Mesendoderm (in vitro differentiated cells): ENCODE measurements at places on chromosomes 12 and 14.

DNA sequence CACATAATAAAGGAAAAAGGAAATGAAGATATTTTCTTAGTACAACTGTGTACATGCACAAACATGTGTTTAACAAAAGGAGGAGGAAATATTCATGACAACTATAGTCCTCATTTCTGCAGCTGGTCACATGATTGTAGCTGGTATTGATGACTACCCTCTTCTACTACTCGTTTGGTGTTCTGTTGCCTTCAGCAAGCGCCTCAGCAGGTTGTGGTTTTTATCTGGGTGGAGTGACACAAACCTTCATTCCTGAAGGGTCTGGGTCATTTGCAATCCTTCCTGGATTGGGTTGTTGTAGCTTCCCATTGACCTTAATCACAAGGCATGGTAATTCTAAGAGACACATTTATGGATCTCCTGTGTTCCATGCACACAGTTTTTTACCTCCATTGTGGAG, 1009.9 kb upstream of the USP15 start:
- no peak for DNase-seq

- peak; percentile 2 for DNase-seq
Observed at GRCh38 chr14:81766321-81766915, 232.8 kb upstream of the SEL1L start.

DNA sequence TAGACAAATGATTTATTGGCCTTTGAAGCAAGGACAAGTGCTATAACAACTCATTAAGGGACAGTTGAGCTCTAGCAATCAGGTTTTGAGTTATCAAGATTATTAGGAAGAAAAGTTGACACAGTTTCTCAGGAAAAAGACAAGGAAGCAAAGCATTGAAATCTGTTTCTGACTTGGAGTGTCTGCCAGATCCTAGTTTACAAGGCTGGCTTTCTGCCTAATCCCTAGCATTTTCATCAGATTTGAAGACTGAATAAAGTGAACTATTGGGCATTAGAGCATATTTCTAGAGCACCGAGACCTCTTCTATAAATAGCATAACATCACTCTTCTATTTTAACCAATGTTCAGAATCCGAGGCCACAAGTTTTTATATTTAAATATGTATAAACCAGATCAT, 7.0 kb downstream of the SYT1 start:
- no peak for DNase-seq

DNA sequence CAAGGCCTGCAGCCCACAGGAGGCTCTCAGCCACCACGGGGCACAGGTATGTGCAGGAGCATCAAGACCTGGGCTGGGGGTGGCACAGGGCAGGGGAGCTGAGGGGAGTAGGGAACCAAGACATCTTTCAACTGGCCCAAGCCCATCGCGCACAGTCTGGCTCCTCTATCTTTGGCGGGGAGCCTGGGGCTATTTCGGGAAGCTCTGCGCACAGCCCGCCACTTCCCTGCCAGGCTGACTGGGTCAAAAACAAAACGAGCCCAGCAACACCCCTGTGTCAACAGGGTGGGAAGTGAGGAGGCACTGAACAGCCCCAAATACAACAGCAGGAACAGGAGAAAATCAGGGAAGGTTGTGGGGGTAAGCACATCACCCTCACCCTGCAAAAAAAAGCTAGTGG, 83.9 kb downstream of the ARL6IP4 start:
- no peak for DNase-seq

GRCh38 chr12:8773461-8773860, 49.0 kb upstream of the A2ML1 start:
- no peak for DNase-seq

DNA sequence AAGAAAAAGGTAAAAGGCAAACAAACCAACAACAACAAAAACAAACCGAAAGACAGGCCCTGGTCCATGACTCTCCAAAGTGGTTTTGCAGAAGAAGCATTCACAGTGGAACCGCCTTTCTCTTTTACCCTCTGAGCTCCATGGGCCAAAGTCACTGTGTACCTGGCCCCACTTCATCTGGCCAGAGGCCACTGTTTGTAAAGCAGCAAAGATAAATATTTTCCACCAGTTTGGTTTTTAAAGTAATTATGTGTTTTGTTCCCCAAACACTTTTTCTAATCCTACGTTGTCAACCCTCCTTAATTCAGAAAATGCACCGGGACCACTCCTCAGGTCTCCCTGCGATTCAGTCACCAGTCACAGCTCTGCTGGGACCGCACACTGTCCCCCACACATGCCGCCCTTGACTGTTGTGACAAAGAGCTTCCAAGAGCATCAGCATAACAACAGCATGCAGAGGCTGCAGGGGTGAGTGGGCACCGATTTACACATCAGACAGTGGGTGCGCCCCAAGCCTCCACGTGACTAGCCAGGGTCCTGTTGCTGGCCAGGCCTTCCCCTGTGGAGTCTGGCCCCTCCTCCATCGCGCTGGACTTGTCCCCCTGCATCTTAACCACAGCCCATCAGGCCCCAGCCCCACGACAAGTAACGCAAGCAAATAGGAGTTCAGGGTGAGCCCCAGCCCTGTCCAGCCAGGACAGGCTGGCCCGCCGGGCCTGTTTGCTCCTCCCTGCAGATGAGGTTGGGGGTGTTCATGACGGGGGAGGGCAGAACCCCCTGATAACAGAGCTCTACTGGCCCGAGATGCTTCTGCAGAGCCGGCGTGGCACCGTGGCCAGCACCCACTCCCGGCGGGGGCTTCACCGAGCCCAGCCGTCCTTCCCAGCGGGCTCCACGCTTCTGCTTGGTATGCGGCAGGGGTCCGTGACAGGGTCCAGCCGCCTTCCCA, 65.2 kb upstream of the DIO3 start:
- DNase-seq: peak; percentile 59

- DNase-seq: peak; percentile 90
Observed at GRCh38 chr14:68295316-68295816, 475.8 kb downstream of the RAD51B start.
